ENCODE measurements at places on chromosomes 13 and 19.

DNA sequence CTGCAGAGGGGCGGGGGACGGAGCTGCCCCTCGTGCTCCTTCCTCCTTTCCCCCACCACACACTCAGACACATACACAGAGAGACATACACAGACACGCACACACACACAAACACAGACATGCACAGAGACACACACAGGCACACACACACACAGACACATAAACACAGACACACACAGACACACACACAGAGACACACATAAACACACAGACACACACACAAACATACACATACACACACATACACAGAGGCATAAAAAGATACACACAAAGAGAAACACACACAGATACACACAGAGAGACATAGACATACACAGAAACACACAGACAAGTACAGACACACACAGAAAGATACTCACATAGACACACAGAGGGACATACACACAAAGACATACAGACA, 136.0 kb downstream of the UQCRFS1 start:
- DNase-seq = no peak

GRCh38 chr13:75825161-75825560, 189.0 kb downstream of the LMO7 start:
- peak; percentile 14 for DNase-seq

GRCh38 chr13:80314711-80315653, 25.9 kb downstream of the SPRY2 start:
- no peak for DNase-seq

GRCh38 chr13:32663660-32664059, 77.4 kb downstream of the PDS5B start:
- DNase-seq = peak; percentile 34

DNA sequence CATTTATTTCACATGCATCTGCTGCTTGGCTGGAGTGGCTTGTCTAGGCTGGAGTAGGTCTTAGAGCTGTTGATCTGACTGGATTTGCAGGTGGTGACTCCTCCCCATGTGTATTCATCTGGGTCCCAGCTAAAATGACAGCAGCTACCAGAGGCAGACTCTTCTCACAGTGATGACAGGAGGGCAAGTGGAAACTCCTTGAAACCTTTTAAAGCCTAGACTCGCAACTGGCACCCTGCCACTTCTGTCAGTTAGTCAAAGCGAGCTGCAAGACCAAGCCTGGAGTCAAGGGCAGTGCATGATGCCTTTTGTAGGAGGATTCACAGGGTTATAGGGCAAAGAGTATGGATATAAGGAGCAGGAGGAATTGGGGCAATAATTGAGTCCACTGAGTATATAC, 65.2 kb downstream of the TEX26 start:
- no peak for DNase-seq

Measured in NCI-H2081 treated with DMSO at 0.1 percent for 48 hours (cell line).